ENCODE measurements at places on chromosomes 2 and 18. TPM values are rescaled to one million over a fixed set of nuclear protein-coding genes. Genes with fewer than 3 reads are reported as not detected.

Gene ASAP2
- total RNA-seq: not detected

Gene EFR3B
- total RNA-seq: 0.11 TPM

GRCh38 chr2:170975127-170975942, 46.3 kb downstream of the GORASP2 start:
- H3K4me3 ChIP-seq: no peak overlapping the region
- no peak for DNase-seq
- H3K4me1 ChIP-seq: peaks cover 8% of the 10 kb centered on the region

DNA sequence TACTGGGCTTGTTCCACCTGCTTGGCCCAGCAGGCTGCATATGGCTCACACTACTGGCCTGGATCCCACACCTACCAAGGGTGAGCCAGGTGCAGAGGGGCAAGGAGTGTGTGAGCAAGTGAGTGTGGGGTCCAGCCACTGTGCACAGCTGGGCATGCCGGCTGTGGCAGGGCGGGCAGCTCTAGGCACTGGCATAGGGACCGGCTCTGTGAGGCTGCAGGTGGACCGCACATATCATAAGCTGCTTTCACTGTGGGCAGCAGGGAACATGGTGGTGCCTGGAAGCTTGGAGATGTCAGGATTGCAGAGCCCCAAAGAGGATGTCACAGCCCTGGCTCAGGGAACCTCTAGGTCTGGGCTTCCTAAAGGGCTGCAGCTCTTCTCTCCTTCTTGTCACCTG, 154.3 kb downstream of the THSD7B start:
- H3K27ac ChIP-seq: no peak overlapping the region
- no peaks in the 10 kb centered on the region for H3K27me3 ChIP-seq
- H3K36me3 ChIP-seq: no peaks in the 10 kb centered on the region
- H3K4me1 ChIP-seq: no peaks in the 10 kb centered on the region
- H3K4me3 ChIP-seq: no peak overlapping the region

DNA sequence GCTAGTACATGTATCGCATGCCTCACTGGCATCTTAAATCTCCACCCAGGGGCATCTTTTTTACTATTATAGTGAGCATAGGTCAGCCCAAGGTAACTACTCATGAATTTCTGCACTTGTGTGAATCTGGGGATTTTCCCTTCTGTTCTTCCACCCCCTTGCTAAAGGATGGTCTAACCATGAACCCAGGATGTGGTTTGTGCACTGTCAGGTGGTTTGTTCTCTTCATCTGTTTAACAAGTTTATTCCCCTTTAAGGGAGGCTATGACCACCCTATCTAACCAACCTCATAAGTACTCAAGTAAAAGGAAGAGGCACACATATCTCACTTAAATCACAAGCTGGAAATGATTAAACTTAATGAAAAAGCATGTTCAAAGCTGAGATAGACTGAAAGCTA, 243.0 kb downstream of the RPRM start:
- H3K27ac ChIP-seq: peak overlapping the region; percentile 78
- peaks cover 20% of the 10 kb centered on the region for H3K4me1 ChIP-seq
- peaks cover 2% of the 10 kb centered on the region for H3K27me3 ChIP-seq
- peaks cover 2% of the 10 kb centered on the region for H3K36me3 ChIP-seq
- DNase-seq: no peak

DNA sequence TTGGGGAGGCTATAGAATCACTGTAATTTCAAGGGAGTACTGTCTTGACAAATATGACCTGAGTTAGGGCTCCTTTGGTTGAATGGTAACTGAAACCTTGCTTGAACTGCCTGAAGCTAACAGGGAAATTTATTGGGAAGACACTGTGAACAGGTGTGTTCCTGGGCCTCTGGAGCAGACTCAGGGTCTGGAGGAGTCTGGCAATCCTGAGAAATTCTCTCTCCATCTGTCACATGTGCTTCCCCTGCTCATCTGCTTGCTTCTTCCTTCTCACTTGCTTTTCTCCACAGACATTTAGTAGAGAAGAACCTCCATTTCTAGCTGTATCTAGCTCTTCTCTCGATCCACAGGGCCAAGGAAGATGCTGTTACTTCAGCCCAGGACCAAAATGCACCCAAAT, 476.5 kb downstream of the LRP1B start:
- DNase-seq: no peak
- no peak overlapping the region for H3K4me3 ChIP-seq
- H3K36me3 ChIP-seq: no peaks in the 10 kb centered on the region
- no peaks in the 10 kb centered on the region for H3K4me1 ChIP-seq

Measured in activated naive CD8-positive, alpha-beta T cell treated with anti-CD3 and anti-CD28 coated beads, Interleukin-2, amount 10 ng/mL, durations not matched to agents 7 days and 5 days (primary cell).